ENCODE measurements at places on chromosomes 16 and 17.

DNA sequence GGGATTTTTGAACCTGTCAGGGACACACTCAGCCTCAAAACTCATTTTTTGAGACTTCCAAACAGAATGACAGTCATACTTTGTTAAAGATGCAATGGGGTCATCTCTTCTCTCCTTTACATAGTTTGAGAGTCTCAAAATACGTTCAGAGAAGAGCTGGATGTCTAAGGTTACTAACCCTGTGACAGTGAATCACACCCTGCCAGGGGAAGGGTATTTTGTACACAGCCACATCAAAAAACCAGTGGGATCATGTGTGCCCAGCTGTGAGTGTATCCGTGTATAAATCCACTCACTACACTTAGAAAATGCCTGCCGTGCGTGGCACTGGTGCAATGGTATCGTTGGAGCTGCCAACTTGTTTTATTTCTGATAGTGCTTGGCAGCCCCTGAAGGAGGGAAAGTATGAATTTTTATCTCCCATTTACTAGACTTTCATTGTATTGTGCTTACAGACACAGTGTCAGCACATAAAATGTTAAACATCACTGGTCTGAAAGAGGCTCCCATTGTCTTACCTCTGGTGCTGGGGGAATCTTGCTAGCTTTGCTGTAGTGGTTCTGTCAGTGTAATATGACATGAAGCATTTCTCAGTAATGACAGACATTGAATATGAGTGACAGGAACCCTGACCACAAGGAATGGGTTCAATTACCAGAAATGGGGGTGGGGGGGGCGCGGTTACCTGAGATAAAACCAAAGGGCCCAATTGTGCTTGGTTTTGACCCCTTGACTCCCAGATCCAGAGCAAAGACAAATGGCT, 256.3 kb downstream of the FTO start:
- no peak for DNase-seq

GRCh38 chr16:84479716-84480450, 24.6 kb downstream of the MEAK7 start:
- DNase-seq = no peak

GRCh38 chr16:50837324-50837723, 95.4 kb downstream of the CYLD start:
- DNase-seq = no peak

DNA sequence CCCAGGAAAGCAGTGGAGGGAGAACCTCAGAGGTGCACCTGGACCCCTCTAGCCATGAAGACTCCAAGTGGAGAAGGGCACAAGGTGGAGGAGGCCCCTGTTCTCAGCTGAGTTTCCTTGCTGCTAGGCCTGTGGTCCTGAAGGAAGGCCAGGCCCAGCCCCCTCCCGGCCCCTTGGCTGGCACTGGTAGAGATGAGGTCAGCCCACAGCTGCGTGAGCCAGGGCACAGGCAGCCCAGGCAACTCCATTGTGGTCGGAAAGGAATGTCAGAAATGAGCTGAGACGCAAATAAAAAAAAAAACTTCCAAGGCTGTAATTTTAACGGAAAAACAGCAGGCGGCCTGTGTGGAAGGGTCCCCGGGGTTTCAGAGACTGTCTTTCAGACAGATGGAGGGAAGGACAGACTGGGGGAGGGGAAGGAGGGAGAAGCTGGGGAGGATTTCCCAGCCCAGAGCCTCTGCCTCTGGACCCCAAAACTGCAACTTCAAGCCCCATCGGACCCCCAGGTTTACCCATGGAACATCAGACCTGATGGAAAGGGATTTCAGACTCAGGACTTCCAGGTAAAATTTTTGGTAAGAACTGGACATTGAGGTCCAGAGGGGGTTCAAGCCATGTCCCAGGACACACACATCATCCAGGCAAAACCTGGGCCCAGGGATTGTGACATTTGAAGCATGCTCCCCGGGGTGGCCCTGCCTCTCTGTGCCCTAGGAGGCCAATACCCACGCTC, 25.6 kb upstream of the MRPS23 start:
- peak; percentile 70 for DNase-seq

DNA sequence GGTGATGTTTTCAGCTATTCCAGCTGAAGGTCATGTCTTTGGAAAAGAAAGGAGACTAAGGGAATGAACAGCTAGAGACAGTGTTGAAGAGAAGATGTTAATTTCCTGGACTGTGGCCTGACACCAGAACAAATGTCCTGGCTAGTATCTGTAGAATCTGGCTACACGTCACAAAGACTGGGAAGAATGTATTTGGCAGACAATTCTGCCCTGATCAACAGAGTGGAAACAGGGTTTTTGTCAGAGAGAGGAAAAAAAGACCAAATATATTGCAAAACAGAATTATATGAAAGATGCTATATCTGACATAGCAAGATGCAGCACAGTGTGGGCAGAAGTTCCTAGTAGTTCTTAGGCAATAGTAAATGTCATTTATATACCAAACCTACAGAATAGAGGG, 17.0 kb upstream of the ANKFN1 start:
- no peak for DNase-seq

DNA sequence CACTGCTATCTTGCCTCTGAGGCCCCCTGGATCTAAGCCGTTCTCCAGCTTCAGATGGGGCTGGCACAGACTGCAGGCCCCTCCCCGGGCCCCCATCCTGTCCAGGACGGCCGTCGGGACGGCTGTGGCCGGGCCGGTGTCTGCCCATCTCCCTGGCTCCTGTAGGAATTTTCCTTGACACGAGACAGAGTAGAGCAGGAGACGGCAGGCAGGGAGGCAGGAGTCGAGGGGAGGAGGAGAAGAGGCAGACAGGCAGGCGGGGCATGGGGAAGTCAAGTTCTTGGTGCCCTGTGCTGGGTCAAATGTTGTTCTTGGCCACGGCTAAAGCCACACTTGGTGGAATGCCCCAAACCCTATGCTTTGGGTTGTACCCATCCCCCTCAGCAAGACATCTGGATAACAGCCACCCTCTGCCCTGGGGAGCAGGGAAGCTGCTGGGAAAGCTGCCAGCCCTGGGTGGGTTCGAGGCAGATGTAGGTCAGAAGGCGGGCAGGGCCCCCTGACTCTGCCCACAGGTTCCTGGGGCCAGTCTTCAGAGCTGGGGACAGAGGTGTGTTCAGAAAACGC, 4.0 kb downstream of the C1QTNF1 start:
- DNase-seq = no peak

DNA sequence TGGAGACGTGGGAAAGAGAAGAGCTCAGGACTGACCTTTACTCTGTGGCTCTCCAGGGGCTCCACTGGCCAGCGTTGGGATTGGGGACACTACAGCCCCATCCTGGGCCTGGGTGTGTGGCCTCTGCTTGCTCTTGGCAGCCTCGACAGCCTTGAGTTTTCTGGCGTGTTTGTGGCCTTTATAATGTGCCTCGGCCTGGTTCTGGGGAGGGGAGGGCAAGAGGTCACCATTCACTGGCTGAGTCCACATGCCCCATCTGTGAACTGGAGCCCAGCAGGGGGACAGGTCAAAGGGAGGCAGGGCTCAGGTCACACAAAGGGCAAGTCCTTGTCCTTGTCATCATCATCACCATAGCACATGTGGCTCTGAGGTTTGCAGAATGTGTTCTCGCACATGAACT, 11.7 kb downstream of the NKIRAS2 start:
- no peak for DNase-seq

DNA sequence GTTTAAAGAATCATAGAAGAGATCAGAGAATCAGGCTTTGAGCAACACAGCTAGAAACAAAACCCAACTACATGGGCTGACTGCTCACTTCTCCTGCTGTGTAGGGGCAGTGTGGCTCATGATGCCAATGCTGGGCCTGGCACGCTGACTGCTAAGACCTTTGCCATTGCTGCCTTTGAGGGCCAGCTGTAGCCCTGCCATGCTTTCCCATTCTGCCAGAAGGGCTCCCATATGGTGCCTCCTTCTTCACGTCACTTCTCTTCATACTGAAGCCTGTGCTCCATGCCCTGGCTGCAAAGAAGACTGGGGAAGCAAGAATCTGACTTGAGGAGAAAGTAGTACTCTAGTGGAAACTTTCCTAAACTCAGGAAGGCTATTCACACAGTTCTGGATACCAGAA, 232.9 kb downstream of the UTP18 start:
- DNase-seq = no peak

GRCh38 chr16:20952139-20952920, 51.8 kb downstream of the LYRM1 start:
- DNase-seq = no peak

DNA sequence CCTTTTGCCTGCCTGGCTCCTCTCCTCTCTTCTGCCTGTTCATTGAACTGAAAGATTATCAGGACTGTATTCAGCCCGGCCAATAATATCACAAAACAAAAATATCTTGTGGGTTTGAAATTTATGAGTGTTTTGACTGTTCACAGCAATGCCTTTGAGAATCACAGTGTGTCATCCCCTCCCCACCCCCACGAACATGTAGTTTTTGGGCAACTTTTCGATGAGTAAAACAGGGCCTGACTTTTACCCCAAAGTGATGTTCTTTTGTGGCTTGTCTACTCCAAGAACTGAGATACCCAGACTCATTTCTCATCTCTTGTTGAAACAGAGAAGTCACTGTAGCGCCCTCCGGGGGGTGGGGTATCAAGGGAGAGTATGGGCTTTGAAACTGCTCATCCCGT, 675.7 kb downstream of the WWOX start:
- DNase-seq = no peak

- DNase-seq = no peak
These were observed 3.3 kb upstream of the NOTUM start for GRCh38 chr17:81964081-81964849.

DNA sequence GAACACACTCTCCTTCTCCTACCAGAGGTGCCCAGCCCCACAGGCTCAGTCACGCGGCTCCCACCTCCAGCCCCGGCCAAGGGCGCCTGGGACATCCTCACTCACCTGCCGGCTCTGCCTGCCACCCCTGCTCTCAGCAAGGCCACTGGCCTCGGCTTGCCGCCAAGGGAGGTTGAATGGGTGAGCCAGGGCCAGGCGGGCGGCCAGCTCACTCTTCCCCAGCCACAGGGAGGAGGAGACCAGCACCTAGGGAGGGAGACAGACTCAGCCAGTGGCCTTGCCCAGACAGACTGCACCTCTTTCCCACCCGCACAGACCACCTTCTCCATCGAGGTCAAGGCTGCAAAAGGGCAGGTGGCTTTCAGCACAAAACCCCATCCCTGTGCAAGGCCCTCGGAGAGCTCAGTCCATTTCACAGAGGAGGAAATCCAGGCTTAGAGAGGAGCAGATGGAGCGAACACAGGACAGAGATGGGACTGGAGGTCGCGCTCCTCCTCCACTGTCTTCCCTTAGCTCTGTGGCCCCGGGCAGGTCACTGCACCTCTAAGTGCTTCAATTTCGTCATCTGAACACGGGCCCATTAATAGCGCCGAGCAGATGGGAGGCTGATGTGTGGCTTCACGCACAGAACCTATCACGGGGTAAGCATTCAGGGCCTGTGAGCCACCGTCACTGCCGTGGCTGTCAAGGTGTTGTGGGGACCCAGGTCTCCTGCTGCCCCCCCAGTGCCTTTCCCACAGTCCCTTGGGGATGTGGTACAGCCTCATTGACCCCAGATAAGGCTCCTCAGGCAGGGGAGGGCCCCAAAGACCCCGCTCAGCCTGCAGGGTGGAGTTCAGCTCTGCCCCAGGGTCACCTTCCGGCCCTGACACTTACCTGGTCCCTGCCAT, 56.1 kb downstream of the RMI2 start:
- no peak for DNase-seq

DNA sequence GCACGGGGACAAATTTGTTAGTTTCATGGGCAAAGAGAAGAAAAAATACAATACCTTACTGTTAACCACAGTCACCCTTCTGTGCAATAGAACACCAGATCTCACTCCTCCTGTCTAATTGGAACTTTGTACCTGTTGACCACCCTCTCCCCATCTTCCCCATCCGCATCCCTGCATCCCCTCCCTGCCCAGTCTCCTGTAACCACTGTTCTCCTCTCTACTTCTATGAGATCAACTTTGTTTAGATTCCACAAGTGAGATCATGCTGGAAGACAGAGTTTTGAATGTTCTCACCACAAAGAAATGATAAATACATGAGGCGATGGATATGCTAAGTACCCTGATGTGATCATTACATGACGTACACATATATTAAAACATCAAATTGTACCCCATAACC, 47.7 kb downstream of the CLEC16A start:
- no peak for DNase-seq

GRCh38 chr17:38578229-38579082, 27.3 kb downstream of the SRCIN1 start:
- no peak for DNase-seq

GRCh38 chr17:75526555-75527270, 1.2 kb downstream of the LLGL2 start:
- no peak for DNase-seq

- no peak for DNase-seq
These were observed 1.4 kb downstream of the FMNL1 start for GRCh38 chr17:45222996-45223538.

DNA sequence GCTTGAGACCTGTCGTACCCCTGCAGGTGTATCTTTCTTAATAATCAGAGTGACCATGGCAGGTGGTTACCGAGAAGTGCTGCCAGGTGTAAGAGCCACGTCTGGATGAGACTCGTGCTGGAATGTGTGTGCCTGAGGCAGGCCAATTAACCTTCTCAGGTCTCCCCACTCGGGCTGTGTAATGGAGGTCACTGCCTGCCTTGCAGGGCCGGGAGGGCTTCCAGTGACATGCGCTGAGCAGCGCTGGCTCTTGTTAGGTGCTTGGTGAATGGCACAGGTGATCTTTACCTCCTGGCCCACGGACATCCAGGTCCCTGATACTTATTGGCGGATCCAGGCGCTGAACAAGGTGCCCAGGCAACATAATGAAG, 4.6 kb upstream of the GSE1 start:
- DNase-seq = no peak

- DNase-seq = no peak
These were observed 54.0 kb downstream of the AKAP1 start for GRCh38 chr17:57138956-57139576.

DNA sequence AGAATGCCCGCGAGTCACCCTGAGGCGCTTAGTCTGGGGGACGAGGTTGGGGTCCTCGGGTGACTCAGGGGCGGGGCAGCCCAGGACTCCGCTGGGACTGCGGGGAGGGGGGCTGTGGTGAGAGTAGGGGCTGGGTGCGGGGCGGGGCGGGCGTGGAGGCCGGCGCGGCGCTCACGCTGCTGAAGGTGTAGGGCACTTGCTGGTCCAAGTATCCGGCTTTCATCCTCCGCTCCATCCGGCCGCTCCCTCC, 832 bp downstream of the ETV4 start:
- no peak for DNase-seq

GRCh38 chr17:27848931-27849330, 44.2 kb downstream of the LYRM9 start:
- DNase-seq = no peak

Data from anterior cingulate cortex (tissue), 58 donors.